Renal cortex interstitium (tissue), 15 donors: ENCODE measurements at places on chromosomes 1 and 21.

GRCh38 chr1:177525176-177525575, 354.4 kb downstream of the BRINP2 start:
- DNase-seq = no peak

DNA sequence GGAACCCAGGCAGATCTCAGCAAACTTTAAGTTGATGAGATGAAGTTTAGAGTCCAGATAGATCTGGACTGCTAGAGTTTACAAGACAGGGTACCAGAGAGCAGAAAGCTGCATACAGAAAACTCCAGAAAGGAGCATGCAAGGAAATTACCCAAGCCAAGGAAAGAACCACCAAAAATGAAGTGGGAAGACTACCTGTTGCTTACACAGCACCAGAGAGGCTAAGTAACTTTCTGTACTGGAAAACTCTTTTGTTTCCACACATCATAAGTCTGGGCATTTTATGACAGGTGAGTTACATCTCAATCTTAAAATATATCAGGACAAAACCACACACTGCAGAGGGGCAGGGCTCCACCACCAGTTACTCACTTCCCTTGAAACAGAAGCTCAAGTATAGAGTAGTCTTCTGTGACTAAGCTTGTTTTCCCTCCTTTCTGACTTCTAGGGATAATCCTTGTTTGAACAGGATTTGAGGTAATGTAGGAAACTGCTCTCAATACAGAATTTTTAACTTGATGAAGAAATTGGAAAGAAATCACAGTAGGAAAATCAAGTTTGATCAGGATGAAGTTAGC, 17.4 kb upstream of the GJA9 start:
- no peak for DNase-seq

DNA sequence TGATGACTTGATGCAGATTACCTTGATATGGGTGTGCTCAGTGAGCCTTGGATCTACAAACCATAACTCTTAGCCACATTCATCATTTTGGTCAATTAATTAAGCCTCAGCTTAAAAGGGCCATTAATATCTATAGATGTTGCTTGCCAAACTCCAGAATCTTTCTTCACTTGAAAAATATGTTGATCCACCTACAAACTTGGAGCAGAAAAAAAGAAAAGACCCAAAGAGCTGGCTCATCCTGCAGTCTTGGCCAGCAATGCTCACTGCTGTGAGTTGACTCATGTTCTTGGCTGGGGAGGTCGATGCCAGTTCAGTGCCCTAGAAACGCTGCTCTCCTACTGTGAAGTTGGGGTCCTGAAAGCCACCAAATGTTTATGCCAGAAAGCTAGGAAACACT, 75.4 kb downstream of the DPT start:
- DNase-seq = no peak

GRCh38 chr21:34534522-34534921, 22.5 kb upstream of the KCNE1 start:
- no peak for DNase-seq

DNA sequence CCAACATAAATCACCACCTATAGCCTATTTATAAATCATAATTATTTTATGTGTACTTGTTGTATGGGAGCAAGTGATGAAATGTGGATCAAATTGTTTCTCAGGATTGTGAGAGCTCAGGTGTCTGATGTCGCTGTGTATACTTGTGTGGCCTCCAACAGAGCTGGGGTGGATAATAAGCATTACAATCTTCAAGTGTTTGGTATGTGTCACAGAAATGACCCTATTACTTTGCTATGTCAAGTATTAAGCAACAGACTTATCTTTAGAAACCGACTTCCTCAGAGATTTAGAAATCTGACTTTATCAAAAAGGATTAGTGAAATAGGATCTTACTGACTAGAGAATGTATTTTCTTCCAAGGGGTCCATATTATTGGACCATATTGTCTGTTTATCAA, 280.9 kb downstream of the TPR start:
- DNase-seq = no peak

DNA sequence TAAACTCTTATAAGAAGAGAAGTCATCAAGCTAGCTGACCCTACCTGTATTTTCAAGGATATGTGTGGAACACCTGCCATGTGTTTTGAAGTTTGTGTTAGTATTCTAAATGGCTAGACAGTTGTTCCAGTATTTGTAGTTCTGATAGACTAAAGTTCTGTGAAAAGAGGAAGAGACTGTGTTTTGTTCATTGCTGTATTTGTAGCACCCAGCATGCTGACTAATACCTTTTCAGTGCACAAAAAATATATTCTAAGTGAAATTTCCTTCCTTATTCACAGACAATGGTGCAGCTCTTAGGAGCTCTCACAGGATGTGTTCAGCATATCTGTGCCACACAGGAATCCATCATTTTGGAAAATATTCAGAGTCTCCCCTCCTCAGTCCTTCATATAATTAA, 8.2 kb upstream of the METTL18 start:
- DNase-seq = no peak

DNA sequence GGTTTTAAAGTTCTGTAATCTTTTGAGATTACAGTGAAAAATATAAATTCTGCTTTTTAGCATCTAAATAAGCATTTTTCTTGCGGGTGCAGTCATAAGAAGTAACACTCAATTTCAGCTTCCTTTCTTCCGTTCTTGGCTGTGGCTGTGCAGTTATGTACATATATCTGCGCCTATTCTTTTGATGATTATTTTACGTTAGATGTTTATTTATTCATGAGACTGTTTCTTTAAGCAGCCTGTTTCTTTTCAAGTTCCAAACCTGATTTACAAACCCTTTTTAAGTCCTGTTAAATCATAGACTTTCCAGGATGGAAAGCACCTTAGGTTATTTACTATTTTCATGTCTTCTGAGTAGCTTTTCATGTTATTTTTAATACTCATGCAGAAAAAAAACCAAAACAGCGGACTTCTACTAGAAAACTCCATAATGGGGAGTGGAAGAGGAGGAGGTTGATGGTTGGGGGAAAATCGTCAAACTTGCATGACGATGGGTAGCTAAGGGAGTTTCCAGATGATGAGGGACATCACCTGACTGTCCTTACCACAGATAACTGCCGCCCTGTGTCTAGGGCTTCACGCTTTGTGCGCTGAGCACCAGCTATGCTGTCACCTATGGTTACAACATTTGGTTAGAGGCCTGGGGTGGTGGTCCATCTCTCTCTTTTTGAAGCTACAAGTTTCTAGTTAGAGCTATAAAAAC, 2.6 kb downstream of the PRDM2 start:
- no peak for DNase-seq

GRCh38 chr1:226942392-226942791, 2.3 kb downstream of the COQ8A start:
- DNase-seq = no peak

DNA sequence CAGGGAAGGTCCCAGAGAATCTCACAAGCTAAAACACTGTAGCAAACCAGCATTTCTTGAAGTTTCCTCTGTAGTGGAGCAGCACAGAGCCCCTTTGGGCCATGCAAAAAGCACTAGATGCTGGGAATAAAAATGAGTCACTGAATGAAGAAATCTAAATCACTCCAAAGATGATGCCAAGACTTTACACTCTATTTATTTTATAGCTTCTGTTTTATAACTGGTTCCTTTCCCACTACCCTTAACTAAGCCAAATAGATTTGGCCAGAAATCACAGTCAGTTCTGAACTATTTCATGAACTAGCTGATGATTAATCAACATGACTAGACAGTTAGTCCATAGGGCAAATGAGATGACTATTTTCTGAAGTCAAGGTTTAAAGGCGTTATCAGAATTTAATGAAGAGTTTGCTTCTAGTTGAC, 89.5 kb downstream of the SCMH1 start:
- no peak for DNase-seq

- DNase-seq = no peak
Measured at GRCh38 chr1:87872189-87872588, 543.5 kb downstream of the LMO4 start.

GRCh38 chr1:241688940-241689368, 36.9 kb downstream of the WDR64 start:
- no peak for DNase-seq

DNA sequence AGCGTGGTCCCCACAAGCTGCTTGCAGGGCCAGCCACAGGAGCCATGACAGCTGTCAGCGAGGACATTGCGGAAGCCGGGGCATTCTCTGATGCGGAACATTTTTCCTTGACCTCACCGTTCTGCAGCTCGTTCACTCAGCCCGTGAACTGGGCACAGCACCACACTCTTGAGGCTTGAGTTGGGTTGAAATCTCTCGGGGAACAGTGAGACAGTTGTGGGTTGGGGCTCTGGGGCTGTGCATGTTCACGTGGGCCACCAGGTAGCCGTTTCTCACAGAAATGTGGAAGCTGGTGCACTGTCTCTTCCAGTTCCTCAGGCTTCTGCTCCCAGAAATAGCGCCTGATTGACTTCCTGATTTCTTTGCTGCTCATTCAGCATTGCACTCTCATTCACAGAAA, 69.8 kb downstream of the SPSB1 start:
- no peak for DNase-seq

GRCh38 chr1:5920201-5920600, 72.0 kb downstream of the NPHP4 start:
- no peak for DNase-seq

- DNase-seq = no peak
Measured at GRCh38 chr1:55717111-55717510, 501.9 kb upstream of the USP24 start.

DNA sequence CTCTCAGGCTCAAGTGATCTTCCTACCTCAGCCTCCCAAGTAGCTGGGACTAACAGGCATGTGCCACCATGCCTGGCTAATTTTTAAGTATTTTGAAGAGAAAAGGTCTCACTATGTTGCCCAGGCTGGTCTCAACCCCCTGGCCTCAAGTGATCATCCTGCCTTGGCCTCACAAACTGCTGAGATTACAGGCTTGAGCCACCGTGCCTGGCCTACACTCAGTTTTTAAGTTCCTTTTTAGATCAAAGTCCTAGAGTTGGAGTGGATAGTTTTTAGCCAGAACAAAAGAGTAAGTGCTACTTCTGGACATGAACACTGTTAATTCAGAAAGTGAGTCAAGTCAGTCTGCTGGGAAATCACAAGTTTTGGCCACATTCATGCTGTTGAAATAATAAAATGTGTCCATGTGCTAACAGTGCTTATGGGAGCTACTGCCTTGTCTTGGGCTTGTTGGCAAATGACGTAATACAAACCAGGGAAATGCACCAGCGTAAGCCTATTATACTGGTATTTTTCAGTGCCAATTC, 84.2 kb downstream of the NDUFS5 start:
- no peak for DNase-seq

- no peak for DNase-seq
Measured at GRCh38 chr1:206609229-206609991, 2.9 kb downstream of the EIF2D start.
